ENCODE measurements at places on chromosomes 6 and 20.

GRCh38 chr6:23319582-23319981, 750.2 kb downstream of the HDGFL1 start:
- DNase-seq: no peak

GRCh38 chr6:33508935-33509926, 54.9 kb downstream of the ZBTB9 start:
- DNase-seq: no peak

GRCh38 chr20:58875541-58876134, 23.1 kb downstream of the GNAS start:
- DNase-seq: no peak

DNA sequence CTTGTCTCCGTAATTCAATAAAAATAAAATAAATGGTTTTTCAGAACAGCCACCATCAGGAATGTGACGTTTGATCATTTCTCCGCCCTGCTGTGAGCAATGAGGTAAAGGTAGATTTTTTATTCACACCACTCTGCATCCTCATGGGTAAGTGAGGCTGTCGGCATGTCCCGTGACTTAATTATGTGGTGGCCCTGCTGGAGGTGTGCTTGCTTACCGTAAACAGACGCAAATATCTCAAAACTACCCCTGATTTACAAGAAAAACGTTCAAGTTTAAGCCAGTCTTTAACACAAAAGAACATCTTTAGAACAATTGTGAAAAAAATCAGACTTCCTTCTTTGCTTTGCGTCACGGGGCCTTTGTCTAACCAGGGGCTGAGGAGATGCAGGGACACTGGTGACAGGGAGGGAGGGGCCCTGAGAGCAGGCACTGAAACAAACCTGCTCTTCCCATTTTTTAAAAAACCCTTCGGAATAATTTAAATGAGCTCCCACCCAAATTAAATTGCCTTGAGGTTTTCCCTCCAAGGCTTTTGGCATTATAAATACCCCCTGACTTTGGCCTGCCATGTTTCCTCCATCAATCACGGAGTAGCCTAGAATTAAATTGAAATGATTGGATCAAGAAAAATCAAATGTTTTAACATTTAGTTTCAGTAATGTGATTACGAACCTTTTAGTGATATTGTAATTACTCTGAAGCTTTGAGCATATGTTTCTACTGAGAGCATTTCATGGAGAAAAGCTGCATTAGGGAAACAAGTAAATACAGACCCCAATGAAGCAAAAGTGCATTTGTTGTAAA, 13.4 kb downstream of the PRKN start:
- DNase-seq: no peak

DNA sequence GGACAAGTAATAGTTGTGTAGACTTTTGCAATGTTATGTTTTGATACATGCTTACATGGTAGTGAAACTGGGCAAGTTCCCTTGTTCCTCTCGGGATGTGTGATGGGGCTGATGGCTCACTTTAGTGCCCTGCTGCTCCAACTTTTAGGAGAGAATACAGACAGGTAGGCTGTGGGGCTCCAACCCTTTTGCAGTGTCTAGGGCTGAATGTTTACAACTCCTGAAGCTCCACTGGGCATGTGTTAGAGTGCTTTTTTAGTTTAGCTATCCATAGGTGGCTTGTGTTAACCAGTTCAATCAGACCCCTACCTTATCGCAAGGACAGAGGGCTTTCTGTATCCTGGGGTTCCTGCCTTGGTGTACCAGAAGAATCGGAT, 33.8 kb downstream of the SERPINB6 start:
- DNase-seq: no peak

- no peak for DNase-seq
Measured at GRCh38 chr6:129251669-129252376, 368.9 kb downstream of the LAMA2 start.

- DNase-seq: no peak
Measured at GRCh38 chr6:97240222-97240621, 42.8 kb downstream of the MMS22L start.

- no peak for DNase-seq
Measured at GRCh38 chr6:28251661-28252008, 434 bp downstream of the ZKSCAN4 start.

GRCh38 chr6:16800942-16801341, 39.7 kb upstream of the ATXN1 start:
- no peak for DNase-seq

- no peak for DNase-seq
Measured at GRCh38 chr20:61556673-61557072, 304.6 kb downstream of the CDH4 start.

DNA sequence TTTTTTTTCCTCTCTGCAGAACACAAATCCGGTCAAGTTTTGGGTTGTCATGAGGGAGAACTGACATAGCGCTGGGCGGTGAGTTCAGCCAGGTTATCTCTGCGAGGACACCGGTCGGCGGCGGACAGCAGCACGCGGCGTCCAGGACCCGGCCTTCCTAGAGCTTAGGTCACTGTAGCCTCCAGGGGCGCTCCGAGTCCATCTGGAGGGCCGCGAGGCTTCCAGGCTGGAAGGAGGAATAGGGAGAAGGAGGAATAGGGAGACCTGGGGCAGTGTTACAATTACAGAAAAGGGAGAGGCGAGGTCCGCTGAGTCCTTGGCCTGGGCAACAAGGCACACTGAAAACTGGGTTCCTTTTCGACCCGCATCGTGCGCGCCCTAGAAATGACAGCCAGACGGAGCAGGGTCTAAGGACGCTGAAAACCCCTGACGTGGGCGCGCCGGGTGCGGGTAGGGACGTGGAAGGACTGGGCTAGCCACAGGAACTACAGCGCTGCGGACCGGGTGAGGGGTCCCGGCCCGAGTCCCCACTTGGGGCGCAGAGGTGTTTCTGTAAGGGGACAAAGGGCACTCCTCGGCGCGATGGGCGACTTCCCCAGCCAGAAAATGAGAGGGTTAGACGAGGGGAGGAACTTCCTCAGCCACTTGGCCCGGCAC, 536 bp upstream of the FNDC1 start:
- DNase-seq: peak; percentile 68

DNA sequence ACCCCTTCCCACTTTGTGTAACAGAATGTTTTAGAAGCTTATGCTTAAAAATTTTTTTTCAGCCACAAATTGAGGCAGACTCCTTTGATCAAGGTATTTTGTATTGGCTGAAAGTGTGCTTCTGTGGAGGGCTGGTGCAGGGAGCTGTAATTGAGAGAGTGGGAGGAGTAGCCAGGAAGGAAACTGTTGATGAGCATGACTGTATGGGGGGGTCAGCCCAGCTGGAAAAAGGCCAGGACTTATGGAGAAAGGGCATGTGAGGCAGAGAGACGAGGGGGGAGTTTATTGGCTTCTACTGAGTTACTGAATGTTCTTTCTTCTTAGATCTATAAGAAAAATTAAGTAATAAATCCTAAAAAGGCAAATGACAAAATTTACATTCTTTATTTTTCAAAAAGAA, 13.4 kb downstream of the RFPL4B start:
- no peak for DNase-seq

GRCh38 chr6:53048431-53049195, 16.6 kb upstream of the FBXO9 start:
- DNase-seq: no peak

DNA sequence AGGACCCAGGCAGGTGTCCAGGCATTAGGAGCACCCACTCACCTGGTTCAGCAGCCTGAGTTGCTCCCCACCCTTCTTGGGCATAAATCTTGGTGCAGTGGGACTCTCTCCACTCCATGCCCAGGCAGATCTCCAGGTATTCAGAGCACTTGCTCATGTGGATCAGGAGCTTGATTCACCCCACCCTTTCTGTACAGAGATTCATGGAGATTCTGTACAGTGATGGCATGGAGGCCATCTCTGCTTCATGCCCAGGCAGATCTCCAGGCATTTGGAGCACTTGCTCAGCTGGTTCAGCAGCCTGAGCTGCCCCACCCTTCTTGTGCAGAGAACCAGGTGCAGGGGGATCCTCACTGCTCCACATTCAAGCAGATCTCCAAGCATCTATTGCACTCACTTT, 44.1 kb downstream of the BEND6 start:
- no peak for DNase-seq

DNA sequence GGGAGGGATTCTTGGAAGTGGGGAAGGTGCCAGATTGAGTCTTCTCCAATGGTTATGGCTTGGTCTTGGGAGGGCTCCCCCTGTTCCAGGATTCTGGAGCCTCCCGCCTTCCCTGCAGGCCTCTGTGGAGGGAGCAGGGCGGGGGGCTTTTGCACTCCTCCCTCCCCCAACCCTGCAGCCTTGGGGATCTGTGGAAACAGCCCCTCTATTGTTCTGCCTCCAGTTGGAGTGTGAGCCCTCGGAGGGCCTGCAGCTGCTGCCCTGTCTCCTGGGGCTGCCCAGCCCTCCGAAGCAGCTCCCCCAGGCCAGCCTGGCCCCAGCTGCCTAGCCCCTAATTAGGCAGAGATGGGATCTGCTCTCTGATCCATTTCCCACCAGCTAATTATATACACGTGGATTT, 14.7 kb downstream of the FAM110A start:
- no peak for DNase-seq

GRCh38 chr20:1841554-1842140, 53.6 kb upstream of the SIRPA start:
- no peak for DNase-seq

DNA sequence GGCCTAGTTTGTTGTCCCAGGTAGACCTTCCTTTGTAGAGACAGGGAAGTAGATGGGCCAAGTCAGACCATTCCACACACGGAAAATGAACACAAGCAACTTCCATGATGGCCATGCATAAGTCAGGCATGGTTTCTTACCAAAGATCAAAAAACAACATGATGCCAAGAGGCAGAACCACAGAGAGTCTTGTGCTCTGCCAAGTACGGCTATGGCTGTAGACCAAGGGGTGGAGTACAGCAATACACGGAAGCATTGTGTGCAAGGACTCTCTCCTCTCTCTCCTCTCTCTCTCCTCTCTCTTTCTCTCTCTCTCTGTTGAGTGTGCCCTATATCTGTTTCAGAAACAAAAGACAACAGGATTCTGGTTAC, 4.8 kb upstream of the DUSP22 start:
- DNase-seq: no peak

All from sciatic nerve (tissue), 2 donors.